ENCODE measurements at places on chromosomes 11 and 22.

- DNase-seq: no peak
Measured at GRCh38 chr11:4076774-4077173, 17.8 kb upstream of the RRM1 start.

DNA sequence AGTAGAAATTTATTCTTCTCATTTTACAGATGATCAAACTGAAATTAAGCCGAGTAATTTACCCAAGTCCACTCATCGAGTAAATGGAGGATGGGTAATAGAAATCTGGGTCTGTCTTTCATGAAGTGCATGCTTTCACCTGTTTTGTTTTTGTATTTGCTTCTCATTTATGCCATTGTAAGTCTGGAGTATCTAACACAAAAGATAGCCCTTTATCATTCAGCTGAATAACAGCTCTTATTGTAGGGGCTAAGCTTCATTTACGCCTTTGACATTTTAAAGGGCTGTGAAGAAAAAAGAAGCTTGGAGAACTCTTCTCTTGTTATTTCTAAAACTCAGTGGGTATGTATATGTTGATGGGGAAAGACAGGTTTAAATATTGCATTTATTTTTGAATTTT, 1196.2 kb upstream of the TENM4 start:
- DNase-seq: no peak

- no peak for DNase-seq
Measured at GRCh38 chr11:72380132-72380503, 54.2 kb downstream of the CLPB start.

DNA sequence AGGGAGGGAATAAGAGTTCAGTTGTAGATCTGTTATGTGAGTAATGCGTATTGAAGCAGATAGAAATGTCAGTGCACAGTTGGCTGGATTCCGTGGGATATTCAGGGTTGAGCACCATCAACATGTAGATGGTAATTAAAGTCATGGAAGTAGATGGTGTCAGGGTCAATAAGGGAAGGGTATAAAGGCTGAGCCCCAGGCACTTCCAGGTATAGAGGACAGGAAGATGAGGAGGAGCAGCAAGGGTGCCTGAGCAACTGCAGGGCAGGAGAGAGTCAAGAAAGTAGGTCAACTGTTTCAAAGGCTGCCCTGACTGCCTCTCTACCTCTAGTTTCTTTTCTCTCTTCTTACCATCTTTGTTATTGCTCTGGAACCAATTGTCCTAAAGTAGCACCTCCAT, 85.9 kb downstream of the MICAL2 start:
- no peak for DNase-seq

- no peak for DNase-seq
Measured at GRCh38 chr11:117722082-117722481, 74.9 kb downstream of the DSCAML1 start.

DNA sequence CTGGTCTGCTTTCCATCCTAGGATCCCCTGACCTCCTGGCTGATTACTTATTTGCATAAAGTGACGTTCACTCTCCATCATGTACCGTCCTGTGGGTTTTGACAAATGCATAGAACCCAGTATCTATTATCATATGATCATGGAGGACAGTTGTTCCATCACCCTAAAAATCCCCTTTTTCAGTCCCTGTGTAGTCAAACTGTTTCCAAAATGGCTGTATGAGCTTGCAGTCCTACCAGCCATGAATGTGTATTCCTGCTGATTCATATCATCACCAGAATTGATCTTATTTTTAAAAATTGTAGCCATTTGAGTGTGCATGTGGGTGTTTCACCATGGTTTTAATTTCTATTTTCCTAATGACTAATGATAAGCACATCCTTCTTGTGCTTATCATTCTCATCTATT, 108.8 kb downstream of the MPPED1 start:
- DNase-seq: no peak

Measured in stimulated activated CD8-positive, alpha-beta memory T cell treated with anti-CD3 and anti-CD28 coated beads, Interleukin-7, amount 100 ng/mL, for 4 hours (primary cell).